ENCODE measurements at places on chromosomes 7 and 10. TPM values are rescaled to one million over a fixed set of nuclear protein-coding genes. Genes with fewer than 3 reads are reported as not detected.

The DLX6 gene
- not detected for total RNA-seq

GRCh38 chr7:158102897-158103296 is 484.7 kb downstream of the PTPRN2 start:
- no peak for DNase-seq

DNA sequence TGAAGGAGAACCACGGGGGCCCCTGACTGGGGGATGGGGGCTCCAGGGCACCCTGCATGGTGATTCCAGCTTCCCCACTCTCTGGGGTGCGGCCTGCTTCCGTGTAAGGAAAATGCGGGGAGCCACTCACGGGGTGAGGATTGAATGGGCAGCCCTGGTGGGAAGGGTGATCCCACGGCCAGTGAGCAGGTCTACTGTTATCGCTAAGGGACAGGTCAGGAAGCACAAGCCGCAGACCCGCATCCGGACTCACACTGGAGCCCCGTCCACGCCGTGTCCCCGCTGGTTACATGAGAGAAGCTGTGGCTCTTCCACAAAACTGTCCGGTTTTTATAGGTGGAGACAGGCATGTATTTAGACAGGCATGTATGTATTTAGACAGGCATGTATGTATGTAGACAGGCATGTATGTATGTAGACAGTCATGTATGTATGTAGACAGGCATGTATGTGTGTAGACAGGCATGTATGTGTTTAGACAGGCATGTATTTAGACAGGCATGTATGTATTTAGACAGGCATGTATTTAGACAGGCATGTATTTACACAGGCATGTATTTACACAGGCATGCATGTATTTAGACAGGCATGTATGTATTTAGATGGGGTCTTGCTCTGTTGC is 5.7 kb downstream of the PSMG3 start:
- DNase-seq = no peak

DNA sequence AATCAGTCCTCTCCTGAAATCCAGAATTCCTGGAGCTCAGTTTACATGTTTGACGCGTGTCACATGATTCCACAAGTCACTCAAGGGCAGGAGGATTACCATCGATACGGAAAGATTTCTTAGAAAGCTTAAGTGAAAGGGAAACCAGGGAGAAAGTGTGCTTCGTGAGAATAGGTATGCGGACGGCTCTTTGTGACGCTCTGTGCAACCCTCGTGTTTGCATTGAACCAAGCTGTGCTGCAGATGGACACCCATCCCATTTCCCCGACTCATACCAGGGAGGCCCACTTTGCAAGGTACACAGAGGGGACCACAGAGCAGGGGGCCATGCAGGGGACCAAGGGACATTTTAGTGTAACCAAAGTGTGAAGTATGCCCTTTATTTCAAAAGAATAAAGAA is 43.2 kb downstream of the IKZF1 start:
- DNase-seq = no peak

DNA sequence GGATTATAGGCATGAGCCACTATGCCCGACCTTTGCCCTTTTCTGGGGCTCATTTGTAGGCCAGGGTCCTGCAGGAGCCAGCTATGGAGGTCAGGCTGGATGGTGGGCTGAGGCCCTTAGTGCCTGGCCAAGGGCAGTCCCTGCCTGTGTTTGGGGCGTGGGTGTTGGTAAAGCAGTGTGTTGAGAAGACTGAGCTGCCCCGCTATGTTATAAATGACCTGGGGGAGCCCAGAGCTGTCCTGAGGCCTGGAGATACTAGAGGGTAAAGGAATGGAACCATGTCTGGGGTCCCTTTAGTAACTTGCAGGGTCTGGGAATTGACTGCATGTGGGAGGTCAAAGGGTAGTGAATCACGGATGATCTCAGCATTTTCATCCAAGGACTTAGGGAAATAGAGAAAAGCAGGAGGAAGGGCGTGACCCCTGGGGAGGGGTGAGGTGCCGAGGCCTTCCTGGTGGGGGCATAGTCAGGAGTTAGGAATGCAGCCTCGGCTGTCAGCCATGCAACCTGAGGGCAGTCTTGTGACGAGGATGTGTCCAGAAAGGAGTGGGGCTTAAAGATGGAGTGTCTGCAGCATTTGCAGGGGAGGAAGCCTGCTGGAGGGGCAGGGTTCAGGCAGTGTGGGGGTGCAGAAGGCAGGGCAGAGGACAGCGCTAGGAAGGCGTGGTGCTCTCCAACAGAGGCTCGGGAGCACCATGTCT is 31.5 kb downstream of the TMEM248 start:
- no peak for DNase-seq
